Sigmoid colon (tissue), 7 donors: ENCODE measurements at places on chromosomes 3 and 15. TPM values are rescaled to one million over a fixed set of nuclear protein-coding genes. Genes with fewer than 3 reads are reported as not detected.
A peak's percentile ranks its signal among the peaks of the same experiment; 100 is the strongest.

- DNase-seq: no peak
Measured at GRCh38 chr3:171614318-171614921, 154.2 kb upstream of the TNIK start.

- no peak for DNase-seq
Measured at GRCh38 chr15:83102346-83102745, 5.1 kb upstream of the TM6SF1 start.

- peak; percentile 42 for DNase-seq
Measured at GRCh38 chr15:85755942-85756341, 38.8 kb downstream of the KLHL25 start.

DNA sequence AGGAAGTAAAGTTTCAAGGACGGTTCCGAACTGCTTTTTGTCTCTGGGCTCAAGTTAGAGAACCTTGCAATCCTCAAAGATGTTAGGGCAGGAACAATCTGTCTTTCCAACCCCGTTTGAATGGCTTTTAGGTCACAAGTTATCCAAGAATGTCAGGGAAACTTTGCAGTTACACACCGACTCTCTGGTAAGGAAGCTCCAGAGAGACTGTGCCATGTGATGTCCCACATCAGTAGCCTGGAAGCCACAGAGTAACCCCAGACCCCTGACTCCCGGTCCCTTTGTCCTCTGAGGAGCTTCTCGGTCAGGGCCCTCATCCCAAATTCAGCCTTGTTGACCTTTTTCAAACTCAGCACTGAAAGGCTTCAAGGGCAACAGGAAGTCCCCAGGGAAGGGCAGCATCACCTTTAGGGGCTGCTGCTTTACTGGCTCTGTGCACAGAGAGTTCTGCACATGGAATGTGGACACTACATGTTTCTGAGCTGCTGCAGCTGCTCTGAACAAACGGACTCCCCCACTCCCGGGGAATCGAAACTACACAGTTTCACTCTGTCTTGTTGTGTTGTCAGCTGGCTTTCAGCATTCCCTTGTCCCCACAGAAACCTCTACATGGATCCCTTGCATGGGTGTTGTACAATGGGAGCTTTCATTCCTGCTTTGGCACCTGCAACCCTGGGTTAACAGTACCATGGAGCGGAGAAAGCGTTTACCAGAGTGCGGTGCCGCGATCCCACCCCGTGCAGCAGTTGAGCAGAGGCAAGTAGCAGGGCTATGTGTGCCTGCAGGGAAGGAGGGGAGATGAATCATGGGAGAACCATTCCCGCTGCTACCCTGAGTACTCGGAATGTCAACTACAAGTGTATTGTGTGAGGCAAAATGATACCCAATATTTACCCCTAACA is 408.2 kb upstream of the THBS1 start:
- peak; percentile 77 for DNase-seq

- no peak for DNase-seq
Measured at GRCh38 chr15:74777769-74778598, 3.9 kb upstream of the CSK start.

DNA sequence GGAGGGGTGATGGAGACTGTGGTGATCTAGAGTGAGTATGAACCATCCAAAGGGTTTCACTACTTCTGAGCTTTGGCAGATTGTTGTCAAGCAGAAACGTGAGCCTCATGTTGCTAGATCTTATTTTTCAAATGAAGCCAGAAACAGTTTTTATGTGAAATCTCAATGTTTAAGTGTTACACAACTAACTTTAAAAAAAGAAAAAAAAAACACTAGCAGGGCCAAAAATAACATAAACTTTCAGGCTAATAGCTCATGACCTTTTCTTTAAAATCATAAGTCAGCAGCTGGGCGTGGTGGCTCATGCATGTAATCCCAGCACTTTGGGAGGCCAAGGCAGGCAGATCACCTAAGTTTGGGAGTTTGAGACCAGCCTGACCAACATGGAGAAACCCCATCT is 2.1 kb upstream of the HTR3D start:
- no peak for DNase-seq

- no peak for DNase-seq
Measured at GRCh38 chr15:45328663-45329062, 49.7 kb downstream of the GATM start.

GRCh38 chr3:48765376-48765775 is 48.4 kb upstream of the IP6K2 start:
- DNase-seq: no peak

DNA sequence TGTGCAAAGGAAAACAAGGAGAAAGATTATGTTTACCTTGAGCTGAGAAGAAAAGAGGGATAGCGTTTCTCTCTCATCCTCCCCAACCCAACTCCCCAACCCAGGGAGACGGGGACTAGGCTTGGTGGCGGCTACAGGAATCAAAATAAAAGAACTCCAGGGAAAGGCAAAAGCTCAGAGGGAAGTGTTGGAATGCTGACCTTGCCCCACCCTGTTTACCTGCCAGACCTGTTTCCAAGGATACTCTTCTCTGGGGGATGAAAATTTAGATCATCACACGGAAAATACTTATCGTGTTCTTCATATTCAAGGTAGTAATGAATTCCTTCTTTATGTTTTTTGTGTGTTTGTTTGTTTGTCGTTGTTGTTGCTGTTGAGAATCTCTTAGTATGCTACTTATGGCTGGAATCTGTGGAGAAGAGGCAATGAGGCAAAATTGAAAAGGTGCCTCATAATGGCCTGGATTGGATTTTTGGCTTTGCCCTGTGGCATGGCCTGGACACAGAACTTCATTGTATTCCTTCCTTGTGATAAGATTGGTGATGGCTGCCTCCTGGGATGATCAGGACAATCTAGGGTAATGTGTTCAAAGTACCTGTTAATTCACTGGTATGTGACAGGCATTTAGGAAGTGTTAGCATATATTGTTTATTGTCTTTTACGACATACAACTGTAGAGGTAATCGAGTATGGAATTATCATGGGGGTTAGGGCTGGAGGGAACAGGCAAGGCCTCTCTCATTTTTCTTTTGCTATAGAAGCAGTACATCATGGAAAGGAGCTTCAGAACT is 11.1 kb upstream of the TPRG1 start:
- DNase-seq: no peak

- no peak for DNase-seq
Measured at GRCh38 chr3:181250714-181251113, 261.2 kb upstream of the DNAJC19 start.

DNA sequence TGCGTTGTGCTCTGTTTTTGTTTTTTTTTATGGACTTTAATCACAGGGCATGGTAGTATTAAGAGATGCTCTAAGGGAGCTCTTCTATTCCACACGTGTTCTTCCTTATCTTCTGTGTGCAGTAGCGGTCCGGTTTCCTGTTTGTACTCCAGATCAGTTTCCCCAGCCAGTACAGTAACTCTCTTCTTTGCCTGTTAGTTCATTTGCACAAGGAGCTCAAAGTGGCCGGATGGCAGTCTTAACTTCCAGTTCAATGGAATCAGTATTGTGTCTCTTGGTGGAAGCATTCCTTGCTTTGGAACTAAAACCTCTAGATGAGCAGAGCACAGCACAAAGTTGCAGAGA is 122.0 kb downstream of the KLF13 start:
- DNase-seq: no peak

- no peak for DNase-seq
Measured at GRCh38 chr3:24259901-24260512, 234.6 kb downstream of the THRB start.

DNA sequence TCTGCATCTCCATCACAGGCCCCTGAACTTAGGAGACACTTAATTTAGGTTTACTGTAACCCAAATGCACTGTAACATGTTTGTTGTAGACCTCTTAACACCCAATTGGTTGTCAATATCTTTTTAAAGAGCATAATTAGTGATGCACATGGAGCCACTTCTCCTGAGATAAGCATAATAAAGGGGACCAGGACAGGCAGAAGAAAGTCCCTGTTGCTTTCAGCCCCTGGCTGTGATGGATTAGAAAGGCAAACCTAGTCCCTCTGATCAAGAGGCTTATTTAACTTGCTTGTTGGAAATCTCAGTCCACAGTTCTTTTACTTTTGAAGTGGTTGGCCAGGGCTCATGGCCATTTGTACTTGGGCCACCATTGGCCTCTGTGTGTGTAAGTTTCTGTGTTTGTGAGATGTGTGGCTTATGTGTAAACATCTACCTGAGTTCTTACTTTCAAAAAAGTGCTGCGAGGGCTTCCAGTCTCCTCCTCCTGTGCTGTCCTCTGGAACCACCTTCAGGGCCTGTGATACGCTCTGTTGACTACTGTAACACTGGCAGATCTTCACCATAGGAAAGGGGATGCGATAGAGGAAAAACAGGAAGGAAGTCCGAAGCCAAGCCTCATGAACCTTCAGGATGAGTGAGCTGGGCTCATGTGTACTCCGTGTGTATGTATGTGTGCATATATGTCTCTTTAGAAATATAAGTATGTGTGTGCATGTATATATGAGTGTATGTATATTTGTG is 136.2 kb downstream of the EPHB1 start:
- peak; percentile 21 for DNase-seq

GRCh38 chr3:158732856-158733200 is 571 bp upstream of the RARRES1 start:
- DNase-seq: no peak

- no peak for DNase-seq
Measured at GRCh38 chr3:60240492-60240891, 1010.8 kb downstream of the FHIT start.

- DNase-seq: no peak
Measured at GRCh38 chr3:7543294-7543880, 682.5 kb downstream of the GRM7 start.

DNA sequence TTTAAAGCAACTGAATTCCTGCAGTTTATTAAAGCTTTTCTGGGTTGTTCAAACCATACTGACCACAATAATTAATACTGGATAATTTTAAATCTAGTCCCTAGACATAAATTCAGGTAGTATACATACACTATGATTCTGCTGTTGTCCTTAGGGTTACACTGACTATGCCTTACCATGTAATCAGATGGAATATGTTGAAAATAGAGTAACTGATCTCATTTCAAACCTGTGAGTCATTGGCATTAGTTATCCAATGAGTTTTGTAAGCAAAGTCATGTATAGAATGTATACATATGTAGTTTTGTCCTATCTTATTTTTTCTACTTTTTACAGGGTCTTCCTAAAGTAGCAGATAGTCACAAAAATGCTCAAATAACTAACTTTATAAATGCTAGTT is 517.1 kb upstream of the CCDC54 start:
- no peak for DNase-seq

GRCh38 chr3:69445498-69445897 is 59.6 kb upstream of the FRMD4B start:
- DNase-seq: no peak

- DNase-seq: no peak
Measured at GRCh38 chr15:88465633-88466224, 1.5 kb downstream of the MRPL46 start.

DNA sequence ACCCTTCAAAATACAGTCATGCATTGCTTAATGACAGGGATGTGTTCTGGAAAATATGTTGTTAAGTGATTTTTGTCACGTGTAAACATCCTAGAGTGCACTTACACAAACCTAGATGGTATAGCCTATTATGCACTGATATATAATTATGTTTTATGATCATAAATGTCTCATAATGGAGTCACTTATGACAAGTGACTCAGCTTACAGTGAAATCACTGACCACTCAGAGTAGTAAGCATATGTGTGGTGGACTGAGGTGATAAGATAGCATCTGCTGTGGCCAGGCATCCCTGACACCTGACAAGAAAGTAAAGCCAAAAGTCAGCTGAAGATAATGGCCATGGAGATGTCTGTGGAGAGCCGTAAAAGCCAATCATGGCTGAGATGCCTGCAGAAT is 5.4 kb downstream of the ACAD11 start:
- no peak for DNase-seq

GRCh38 chr3:66255865-66256264 is 35.1 kb downstream of the SLC25A26 start:
- no peak for DNase-seq

- DNase-seq: peak; percentile 26
Measured at GRCh38 chr15:70128414-70129140, 30.9 kb upstream of the TLE3 start.

- DNase-seq: no peak
Measured at GRCh38 chr3:94416768-94417167, 353.9 kb downstream of the NSUN3 start.

DNA sequence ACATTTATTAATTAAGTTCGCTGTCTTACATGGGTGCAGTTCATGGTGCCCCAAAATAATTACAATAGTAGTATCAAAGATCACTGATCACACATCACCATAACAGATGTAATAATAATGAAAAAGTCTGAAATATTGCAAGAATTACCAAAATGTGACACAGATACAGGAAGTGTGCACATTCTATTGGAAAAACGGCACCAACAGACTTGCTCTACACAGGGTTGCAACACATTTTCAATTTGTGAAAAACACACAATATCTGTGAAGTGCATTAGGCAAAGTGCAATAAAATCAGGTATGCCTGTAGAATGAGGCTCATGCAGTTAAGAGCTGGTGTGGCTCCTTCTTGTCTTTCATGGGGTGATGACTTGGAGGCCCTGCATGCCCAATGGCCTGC is 265.8 kb downstream of the RPLP1 start:
- DNase-seq: no peak

DNA sequence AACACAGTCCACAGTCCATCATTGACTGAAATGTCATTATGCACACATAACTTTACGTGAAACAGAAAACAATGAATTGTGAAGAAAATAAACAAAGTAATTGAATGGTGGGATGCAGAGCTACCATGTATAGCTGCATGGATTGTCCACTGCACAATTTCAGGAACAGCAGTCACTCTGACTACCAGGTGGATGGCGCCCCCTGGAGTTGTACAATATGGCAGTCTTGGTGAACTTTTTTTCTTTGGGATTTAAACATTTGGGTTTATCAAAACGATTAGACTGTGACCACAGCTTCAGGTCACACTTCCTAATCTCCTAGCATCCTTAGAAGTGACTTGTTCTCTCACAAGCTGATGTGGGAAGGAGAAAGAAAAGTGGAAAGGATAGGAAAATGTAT is 48.9 kb upstream of the TCF12 start:
- DNase-seq: peak; percentile 72

DNA sequence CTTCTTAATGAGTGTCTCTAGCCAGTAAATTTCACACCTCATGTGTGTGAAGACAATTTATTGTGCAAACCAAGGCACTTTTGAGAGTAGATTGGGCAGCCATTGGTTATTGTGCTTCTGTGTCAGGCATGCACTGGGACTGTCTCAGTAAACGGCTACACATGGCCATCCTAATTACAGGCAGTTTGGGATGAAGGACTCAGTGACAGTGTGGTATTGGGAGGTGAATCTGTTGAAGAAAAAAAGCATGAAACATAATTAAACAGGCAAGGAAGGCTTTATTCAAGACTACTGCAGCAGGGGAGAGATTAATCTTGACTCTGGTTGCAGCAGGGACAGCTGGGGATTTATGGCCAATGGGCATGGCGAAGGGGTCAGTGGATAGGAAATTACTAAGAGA is 57.8 kb upstream of the NUDT16 start:
- no peak for DNase-seq

The CFAP20DC gene
- total RNA-seq: 0.49 TPM

The CCR9 gene
- not detected for total RNA-seq

The MYLK gene
- 1,169 TPM for total RNA-seq

The TNFSF10 gene
- total RNA-seq: 24.1 TPM

The CMTM8 gene
- total RNA-seq: 0.49 TPM

The IL5RA gene
- under 0.01 TPM for total RNA-seq

The ZIC4 gene
- total RNA-seq: not detected

The GPR176 gene
- 5.7 TPM for total RNA-seq

The KCNMB2 gene
- 1.3 TPM for total RNA-seq

The CCDC66 gene
- 86.1 TPM for total RNA-seq

The C15orf62 gene
- total RNA-seq: not detected
